ENCODE measurements at places on chromosomes 3 and 15. TPM values are rescaled to one million over a fixed set of nuclear protein-coding genes. Genes with fewer than 3 reads are reported as not detected.

DNA sequence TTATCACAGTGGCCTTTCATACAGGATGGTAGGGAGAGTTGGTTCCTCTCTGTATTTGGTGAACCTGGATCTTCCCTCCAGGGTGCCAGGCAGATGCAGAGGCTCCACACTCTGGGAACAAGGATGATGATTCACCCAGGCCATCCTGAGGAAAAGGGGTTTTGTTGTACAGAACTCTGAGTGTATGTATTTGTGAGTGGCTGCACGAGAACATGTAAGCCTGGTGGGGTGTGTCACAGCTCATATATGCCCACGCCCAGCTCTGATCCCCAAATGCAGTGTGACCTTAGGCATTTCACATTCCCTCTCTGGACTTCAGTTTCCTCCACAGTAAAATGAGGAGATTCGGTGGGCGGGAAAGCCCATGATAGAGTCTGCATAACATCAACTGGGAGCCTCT, 11.6 kb upstream of the CILP start:
- no peak for DNase-seq

- no peak for DNase-seq
Measured at GRCh38 chr3:97705764-97706163, 58.8 kb upstream of the ARL6 start.

ALG1L2 gene
- total RNA-seq = not detected

PGBD4 gene
- total RNA-seq = 2.0 TPM

MST1R gene
- total RNA-seq = 1.7 TPM
